ENCODE measurements at places on chromosomes 11 and 22.

- DNase-seq, result no peak
Measured at GRCh38 chr11:46499821-46500220, 94.0 kb downstream of the AMBRA1 start.

DNA sequence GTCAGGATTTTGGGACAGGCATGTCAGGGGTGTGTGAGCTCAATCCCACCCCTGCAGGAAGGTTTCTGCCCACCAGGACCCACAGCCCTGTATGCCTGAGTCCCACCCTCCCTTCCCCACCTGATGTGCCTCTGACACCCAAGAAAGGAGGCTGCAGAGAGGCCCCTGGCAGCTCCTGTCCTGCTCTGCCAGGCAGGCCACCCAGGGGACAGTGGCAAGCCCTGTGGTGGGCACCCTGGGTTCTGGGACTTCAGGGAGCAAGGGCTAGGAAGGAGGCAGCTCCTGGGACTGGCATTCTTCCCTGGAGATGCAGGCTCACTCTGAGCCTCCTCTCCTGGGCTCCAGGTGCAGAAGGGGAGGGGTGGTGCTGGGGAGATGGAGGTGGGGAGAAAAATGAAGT is 234.5 kb upstream of the B3GAT1 start:
- DNase-seq, result no peak

- DNase-seq, result no peak
Measured at GRCh38 chr22:29125844-29126243, 53.0 kb downstream of the KREMEN1 start.

GRCh38 chr11:66800720-66801428 is 42.4 kb upstream of the RCE1 start:
- DNase-seq, result no peak

DNA sequence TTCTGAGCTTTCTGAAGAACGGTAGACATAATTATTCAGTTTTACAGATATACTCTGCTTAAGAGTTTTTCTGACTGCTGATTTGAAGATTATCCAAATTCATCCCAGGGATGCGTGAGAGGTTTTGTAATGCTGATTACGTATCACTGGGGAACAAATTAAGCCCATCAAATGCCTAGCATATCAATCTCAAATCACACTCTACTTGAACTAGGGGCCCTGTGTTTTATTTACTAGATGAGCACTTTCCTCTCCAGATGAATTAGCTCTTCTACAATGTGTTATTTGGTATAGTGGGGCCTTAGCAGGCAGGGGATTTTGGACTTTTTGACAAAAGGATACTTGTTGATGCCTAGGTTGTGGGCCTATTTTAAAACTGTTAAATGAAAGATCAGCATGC is 177.9 kb downstream of the JRKL start:
- DNase-seq, result no peak

DNA sequence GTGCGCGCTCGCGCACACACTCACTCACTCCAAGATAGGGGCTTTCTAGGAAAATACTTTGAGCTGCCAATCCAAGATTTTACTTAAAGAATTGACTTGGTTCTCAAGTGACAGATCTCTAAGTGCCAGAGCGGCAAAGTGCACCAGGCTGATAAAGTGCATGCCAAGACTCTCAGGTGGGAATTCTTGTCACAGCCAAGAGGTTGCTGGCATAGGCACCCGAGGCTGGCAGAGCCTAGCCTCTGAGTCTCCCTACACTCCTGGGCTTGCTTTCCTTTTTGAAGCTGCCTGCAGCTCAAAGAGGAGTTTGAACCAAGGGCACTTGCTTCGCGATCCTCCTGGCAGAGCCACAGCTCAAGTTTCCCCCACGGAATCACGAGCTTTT is 2.5 kb upstream of the ADM start:
- no peak for DNase-seq

DNA sequence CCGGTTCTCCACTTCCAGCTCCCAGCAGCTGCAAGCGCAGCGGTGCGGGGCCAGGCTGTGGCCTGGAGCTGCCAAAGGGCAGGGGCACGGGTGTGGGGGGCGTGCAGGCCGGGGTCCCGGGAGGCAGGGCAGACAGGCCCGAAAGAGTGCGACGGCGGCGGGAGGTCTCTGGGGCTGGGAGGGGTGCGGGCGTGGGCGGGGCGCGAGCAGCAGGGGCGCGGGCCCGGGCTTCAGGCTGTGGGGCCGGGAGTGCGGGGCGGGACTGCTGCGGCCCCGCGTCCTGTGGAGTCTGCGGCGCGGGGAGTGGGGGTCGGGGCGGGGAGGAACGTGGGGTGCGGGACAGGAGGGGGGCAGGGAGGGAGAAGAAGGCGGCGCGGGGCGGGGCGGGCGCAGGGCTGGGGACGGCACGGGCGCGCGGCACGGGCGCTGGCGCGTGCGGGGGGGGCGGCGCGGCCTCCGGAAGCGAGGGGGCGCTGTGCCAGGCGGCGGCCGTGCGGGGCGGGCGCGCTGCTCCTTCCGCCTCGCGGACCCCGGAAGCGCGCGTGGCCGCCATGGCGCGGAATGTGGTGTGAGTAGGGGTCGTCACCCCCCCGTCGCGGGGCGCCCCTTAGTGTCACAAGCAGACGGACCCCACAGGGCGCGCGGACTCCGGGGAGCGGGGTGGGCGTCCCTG is at the start of gene MRPL23:
TSS of gene MRPL23 (plus strand) at position 521 of the 673 bp plus-strand sequence. CDS start at position 552, 31 bp downstream.
- no peak for DNase-seq

DNA sequence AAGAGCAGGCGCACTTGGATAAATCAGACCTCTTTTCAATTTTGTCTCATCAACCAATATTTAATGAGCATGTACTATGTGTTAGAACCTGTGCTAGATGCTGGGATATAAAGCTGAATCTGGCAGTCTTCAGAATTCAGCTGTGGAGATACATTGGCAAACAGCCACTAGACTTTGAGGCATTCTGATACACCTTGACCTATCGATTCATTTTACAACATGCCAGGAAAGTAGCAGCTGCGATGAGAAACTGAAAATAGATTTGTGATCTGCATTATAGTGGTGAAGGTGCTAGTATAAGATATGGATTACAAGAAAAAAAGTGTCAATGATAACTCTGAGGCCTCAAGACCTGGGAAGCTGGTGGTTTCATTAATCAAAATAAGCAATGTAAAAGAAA is 1338.1 kb upstream of the TENM4 start:
- no peak for DNase-seq

- DNase-seq, result no peak
Measured at GRCh38 chr22:30979932-30980331, 10.9 kb downstream of the TUG1 start.

DNA sequence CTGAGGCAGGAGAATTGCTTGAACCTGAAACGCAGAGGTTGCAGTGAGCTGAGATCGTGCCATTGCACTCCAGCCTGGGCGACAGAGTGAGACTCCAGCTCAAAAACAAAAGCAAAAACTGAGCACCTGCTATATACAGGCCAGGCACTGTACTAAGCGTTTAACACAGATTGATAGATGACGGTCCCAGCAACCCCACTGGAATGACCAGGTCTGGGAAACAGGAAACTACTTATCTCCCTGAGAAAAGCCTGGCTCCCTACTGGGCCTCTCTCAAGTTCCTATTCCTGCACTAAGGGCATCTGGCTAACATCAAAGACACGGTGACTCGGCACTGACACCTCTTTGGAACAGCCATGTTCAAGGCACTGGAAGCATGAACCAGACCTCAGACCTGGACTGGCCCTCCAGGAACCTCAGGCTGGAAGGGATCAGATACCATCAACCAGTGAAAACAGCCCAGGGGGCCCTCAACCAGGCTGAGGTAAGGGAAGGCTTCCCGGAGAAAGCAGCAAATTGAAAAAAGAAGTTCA is 16.6 kb downstream of the ARAP1 start:
- DNase-seq, result no peak

DNA sequence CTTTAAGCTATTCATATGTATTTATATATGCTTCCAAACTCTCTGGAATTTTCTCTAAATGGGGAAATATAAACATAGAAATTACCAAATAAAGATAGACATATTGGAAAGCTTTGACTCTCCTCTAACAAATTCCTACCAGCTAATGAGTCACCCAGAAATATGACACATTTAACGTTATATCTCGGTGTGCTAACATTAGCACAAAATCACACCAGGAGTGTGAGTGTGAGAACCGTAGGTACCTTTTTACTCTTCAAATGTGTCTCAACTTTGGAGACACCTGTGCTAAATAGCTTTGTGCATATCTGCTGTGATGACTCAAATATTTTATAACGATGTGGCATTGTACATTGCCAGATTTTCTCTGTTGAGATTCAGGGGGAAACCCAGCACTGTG is 714.4 kb downstream of the METTL15 start:
- DNase-seq, result no peak

GRCh38 chr11:3194016-3194816 is 24.4 kb downstream of the MRGPRG start:
- DNase-seq, result no peak

DNA sequence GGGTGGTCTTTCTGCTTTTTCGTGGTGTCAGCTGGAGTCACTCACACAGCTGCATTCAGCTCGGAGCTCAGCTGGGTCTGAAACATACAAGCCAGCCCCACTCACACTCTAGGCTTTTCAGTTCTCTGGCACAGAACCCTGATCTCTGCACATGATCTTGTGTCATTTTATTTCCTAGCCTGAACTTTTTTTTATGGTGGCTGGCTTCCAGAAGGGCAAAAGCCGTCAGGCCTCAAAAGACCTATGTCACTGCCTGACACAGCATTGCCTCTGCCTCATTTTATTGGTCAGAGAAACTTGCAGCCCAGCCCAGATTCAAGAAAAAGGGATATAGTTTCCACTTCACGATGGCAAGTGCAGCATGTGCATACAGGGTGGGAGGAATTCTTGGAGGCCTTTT is 117.8 kb downstream of the NTM start:
- peak; percentile 68 for DNase-seq

GRCh38 chr11:134330611-134331353 is 1.0 kb upstream of the GLB1L2 start:
- DNase-seq, result no peak

GRCh38 chr11:113151521-113151920 is 162.9 kb upstream of the TTC12 start:
- DNase-seq, result no peak

DNA sequence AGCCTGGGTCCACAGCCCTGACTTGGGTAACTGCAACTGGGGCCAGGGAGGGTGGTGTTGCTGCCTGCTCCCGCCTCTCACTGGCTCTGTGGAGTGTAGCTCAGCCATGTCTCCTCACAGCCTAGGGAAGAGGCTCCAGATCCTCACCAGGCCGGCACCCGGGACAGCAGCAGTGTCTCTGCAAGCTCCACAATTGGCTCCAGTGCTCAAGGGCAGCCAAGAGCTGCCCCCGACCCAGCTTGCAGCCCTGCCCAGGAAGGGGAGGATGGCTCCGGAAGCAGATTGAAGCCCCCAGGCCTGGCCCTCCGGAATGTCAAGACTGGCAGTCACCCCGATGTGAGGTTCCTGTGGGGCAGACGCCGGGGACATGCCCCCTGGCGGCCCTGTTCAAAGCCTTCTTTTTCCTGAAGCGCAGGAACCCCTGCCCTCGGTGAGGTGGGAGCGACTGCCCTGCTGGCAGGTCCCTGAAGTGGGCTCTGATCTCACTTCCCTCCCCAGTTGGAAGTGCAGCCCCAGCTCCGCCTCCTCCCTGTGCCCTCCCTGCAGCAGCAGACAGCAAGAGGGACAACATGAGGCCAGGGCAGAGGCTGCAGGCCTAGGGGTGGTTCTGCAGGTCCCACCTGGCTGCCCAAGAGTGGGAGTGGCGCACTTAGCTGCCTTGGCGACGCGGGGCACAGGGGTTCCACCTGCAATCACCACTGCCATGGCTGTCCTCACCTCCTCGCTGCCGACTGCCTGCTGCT is 816.2 kb upstream of the LUZP2 start:
- DNase-seq, result no peak

- DNase-seq, result no peak
Measured at GRCh38 chr22:22936915-22937656, 49.5 kb downstream of the IGLL5 start.

DNA sequence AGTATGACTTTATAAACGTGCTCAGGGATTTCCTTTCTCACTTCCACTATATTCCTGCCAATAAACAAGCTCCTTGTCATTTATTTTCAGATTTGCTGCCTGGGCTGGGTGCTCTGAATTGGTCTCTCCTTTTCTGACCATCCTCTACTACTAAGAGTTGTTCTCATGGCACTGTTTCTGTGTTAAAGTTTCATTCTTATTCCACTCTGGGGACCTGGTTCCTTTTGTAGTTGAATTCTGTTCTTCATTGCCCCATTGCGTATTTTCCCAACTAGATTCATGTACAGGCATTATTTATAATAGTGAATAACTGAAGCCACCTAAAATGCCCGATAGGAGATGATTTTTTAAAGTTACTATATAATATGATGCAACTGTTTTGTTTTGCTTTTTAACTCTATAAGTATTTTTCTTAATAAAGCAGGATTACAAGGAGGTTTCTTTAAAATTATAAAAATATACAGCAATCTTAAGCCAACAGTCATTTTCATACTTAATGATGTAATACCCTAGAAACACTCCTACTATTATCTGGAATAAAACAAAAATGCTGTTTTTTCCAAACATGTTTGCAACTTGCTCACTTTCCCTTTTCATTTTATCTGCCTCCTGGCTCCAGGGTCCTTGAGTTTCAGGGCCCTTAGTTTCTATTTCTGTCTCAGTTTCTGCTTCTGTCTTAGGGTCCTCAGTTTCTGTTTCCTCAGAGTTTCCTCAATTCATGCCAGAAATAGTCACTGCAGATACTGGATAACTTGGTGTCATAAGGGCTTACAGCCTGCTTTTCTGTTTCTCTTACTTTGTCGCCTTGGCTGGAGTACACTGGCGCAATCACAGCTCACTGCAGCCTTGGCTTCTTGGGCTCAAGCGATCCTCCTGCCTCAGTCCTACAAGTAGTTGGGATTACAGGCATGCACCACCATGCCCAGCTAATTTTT is 9.8 kb upstream of the FUT4 start:
- DNase-seq, result no peak

DNA sequence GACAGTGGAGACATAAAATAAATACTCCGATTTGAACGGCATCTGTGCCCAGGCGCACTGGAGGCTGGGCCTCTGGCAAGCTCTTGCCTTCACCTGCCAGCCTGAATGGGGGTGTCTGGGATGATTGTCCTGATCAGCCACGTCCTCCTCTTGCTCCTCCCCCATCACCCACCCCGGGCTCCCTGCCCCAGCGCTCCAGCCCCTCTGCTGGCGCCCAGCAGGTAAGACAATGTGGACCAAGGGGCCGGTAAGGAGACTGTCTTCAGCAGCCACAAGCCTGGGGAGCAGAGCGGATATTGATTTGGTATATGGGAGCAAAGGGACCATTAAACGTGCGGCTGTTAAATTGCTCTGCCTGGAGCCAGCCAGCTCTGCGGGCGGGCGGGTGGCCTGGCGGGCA is 24.9 kb downstream of the WNT11 start:
- DNase-seq, result no peak

- no peak for DNase-seq
Measured at GRCh38 chr11:96481771-96482170, 92.0 kb downstream of the JRKL start.

- no peak for DNase-seq
Measured at GRCh38 chr11:75475767-75476650, 43.0 kb upstream of the KLHL35 start.

- no peak for DNase-seq
Measured at GRCh38 chr11:112085822-112086421, 634 bp downstream of the TIMM8B start.

- DNase-seq, result no peak
Measured at GRCh38 chr22:36088292-36088691, 59.7 kb upstream of the RBFOX2 start.

GRCh38 chr11:17572791-17573460 is 25.9 kb downstream of the OTOG start:
- no peak for DNase-seq

- no peak for DNase-seq
Measured at GRCh38 chr11:289712-290620, 1.0 kb downstream of the PGGHG start.
